Uterus (tissue), 4 donors: ENCODE measurements at places on chromosomes 11 and 22. TPM values are rescaled to one million over a fixed set of nuclear protein-coding genes. Genes with fewer than 3 reads are reported as not detected.

DDI1 gene
- not detected for total RNA-seq

GRCh38 chr11:120543521-120544215, 32.1 kb downstream of the GRIK4 start:
- no peaks in the 10 kb centered on the region for H3K27me3 ChIP-seq
- no peak overlapping the region for H3K27ac ChIP-seq

DNA sequence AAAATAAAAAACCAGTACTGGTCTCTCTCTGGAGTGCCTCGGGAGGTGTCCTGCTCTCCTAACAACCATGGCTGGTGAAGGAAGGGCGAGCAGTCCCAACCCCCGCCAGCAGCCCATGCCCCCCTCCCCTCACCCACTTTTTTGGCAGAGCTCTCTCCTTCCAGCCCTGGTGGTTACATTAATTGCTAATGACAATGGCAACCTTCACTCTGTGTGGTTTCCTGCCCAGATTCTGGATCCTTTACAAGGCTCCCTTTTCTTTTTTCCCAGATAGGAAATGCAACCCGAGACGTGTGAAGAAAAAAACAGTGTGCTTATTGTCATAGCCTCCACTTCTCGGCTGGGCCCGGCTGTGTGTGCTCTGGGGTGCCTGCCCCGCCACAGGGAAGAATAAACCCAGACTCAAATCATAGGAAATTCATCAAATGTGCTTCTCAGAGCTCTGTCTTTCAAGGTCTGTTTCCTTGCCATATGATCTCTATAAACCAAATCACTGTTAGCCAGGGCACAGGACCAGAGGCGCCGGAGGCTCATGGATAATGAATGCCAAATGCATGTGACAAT, 513.0 kb downstream of the SOX6 start:
- no peaks in the 10 kb centered on the region for H3K27me3 ChIP-seq
- no peak overlapping the region for H3K4me3 ChIP-seq
- H3K4me1 ChIP-seq: no peaks in the 10 kb centered on the region
- no peak overlapping the region for H3K27ac ChIP-seq

- H3K4me1 ChIP-seq: no peaks in the 10 kb centered on the region
- H3K4me3 ChIP-seq: no peak overlapping the region
- no peak for DNase-seq
- H3K36me3 ChIP-seq: no peaks in the 10 kb centered on the region
- no peaks in the 10 kb centered on the region for H3K27me3 ChIP-seq
- H3K27ac ChIP-seq: no peak overlapping the region
Measured at GRCh38 chr11:113629562-113629961, 76.5 kb downstream of the TMPRSS5 start.

DNA sequence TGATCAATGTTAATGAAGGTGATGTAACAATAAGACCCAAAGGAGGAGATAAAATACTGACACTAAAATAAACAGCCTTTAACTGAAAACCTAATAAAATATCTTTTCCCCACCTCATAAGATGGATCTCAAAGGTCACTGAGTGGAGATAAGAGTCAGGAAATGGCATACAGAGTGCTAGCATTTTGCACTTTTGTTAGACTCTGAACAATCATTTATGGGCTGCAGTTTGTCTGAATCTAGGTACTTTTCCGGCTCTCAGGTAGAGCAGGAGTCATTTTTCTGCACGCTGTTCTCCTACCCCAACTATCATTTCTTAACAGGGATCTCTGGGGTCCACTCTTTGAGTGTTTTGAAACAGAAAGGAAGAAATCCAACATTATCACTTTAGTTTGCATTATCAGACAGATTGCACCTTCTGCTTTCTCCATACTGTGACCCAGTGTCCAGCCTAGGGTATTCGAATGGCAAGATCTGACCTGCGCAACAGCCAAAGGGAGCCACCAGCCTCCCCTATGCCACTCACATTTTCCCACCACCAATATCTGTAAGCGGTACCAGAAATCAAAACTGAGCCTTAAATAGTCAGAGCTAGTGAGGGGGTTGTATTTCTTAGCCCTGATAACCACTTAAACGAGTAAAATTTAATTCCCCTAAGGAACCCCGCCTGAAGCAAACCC, 863 bp downstream of the SIAE start:
- H3K4me1 ChIP-seq: peaks cover 5% of the 10 kb centered on the region
- H3K36me3 ChIP-seq: no peaks in the 10 kb centered on the region
- no peaks in the 10 kb centered on the region for H3K27me3 ChIP-seq
- peak overlapping the region; percentile 83 for H3K27ac ChIP-seq
- peak overlapping the region; percentile 62 for H3K4me3 ChIP-seq

TYR gene
- total RNA-seq: not detected

GRCh38 chr11:96579656-96580055, 189.8 kb downstream of the JRKL start:
- H3K4me1 ChIP-seq: no peaks in the 10 kb centered on the region
- no peaks in the 10 kb centered on the region for H3K27me3 ChIP-seq
- H3K27ac ChIP-seq: no peak overlapping the region

TBCEL gene
- 87.5 TPM for total RNA-seq

DNA sequence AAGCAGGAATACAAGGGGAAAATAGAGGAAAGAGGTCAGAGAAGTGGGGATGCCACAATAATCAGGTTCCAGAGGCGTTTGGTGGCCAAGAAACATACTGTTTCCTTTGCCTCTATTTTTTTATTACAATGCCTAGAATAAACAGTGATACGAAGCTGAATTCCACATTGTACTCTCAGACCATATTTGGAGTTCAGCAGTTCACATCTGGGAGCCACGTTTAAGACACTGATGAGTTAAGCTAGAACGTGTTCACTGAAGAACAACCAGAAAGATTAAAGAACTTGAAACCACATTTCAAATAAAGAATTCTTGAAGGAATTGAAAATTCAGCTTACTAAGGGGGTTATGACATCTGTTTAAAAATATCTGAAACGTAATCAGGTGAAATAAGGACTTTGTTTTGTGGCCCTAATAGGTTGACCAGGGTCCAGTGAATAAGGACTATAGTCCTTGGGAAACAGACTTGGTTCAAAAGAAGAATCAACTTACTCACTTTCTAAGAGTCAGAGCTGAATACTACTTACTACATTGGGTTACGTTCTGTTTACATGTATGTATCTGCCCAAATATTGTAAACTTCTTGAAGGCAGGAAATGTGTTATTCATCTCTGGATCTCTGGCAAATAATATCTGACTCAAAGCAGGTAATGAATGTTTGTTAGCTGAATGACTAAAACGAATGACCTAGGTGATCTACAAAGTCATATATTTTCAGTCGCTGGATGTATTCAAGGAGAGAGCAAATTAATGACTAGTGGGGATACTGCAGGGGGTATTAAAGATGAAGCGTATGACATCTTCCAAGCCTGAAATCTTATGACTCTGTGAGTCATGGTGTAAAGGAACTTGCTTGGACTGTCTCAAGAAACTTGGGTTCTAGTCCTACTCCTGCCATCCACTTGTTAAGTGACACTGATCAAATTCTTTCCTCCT, 247.0 kb upstream of the NARS2 start:
- H3K27ac ChIP-seq: no peak overlapping the region
- no peaks in the 10 kb centered on the region for H3K4me1 ChIP-seq
- no peaks in the 10 kb centered on the region for H3K36me3 ChIP-seq
- H3K4me3 ChIP-seq: no peak overlapping the region
- no peaks in the 10 kb centered on the region for H3K27me3 ChIP-seq

DNA sequence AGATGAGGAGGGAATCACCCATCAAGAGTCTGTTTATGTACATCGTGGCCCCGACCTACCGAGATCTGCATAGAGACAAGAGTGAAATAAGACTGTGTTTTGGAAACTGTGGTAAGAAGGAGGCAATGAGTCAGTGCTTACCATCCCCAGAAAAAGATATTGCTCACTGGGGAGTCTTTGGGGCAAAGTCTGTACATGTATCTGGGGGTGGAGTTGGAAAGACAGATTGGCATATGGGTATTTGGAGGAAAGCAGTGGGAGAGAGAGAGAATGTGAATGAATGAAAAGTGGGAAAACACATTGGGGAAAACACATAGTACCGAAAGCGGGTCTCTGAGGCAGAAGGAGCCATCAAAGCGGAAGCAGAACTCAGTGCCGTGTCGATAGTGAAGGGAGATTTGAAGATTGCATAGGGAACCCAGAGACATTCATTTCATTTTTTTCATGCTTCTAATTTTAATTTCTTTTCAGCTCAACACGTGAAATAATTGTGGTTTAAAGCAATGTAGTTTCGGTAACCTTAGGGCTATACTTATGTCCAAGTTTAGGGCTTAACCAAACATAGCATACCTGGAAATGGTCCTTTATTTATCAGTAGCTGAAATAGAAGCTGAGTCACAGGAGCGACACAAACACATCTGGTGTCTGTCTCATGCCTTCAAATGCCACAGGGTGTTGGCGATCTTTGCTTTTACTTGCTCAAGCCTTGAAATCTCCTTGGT, 98.6 kb upstream of the CD44 start:
- no peak for DNase-seq
- H3K27me3 ChIP-seq: no peaks in the 10 kb centered on the region
- H3K36me3 ChIP-seq: no peaks in the 10 kb centered on the region
- no peaks in the 10 kb centered on the region for H3K4me1 ChIP-seq
- no peak overlapping the region for H3K4me3 ChIP-seq

DNA sequence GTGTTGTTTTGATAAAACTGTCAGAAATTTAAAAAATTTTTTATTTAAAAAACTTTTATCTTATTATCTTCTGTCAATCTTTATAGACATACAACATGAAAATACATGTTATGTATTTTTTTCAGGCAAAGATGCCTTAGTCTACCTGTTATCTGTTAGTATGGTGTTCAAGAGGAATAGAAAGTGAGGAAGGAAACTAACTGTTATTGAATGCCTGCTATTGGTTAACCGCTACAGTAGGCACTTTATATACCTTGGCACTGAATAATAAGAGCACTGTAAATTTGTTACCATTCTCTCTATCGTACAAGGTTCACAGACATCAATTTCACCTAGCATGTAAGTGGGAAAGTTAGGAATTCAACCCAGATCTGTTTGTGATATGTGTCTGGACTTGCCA, 272.1 kb upstream of the CCDC90B start:
- H3K4me1 ChIP-seq: no peaks in the 10 kb centered on the region
- H3K27ac ChIP-seq: no peak overlapping the region
- H3K4me3 ChIP-seq: no peak overlapping the region
- H3K27me3 ChIP-seq: no peaks in the 10 kb centered on the region
- no peaks in the 10 kb centered on the region for H3K36me3 ChIP-seq

DNA sequence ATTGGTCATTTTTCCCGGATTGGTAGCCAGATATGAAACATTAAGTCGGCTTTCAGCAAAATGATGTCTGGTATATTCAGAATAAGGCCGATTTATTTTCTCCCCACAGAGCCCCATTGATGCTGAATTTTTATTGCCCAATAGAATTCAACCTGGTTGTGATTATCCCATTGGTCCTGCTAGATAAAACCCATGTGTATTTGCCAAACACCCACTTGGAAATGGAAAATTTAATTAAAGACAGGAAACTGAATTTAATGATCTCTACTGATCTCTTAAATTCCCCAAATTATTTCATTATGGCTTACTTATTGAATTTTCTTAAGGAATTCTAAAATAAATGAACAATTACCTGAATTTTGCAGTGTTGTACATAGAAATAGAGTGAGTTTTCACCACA, 609.8 kb downstream of the NTM start:
- H3K27me3 ChIP-seq: no peaks in the 10 kb centered on the region
- no peak overlapping the region for H3K27ac ChIP-seq
- no peak for DNase-seq
- no peaks in the 10 kb centered on the region for H3K36me3 ChIP-seq

- H3K4me1 ChIP-seq: no peaks in the 10 kb centered on the region
- H3K27ac ChIP-seq: no peak overlapping the region
- H3K36me3 ChIP-seq: no peaks in the 10 kb centered on the region
- no peaks in the 10 kb centered on the region for H3K27me3 ChIP-seq
- H3K4me3 ChIP-seq: no peak overlapping the region
Measured at GRCh38 chr11:17563961-17564686, 17.1 kb downstream of the OTOG start.

DNA sequence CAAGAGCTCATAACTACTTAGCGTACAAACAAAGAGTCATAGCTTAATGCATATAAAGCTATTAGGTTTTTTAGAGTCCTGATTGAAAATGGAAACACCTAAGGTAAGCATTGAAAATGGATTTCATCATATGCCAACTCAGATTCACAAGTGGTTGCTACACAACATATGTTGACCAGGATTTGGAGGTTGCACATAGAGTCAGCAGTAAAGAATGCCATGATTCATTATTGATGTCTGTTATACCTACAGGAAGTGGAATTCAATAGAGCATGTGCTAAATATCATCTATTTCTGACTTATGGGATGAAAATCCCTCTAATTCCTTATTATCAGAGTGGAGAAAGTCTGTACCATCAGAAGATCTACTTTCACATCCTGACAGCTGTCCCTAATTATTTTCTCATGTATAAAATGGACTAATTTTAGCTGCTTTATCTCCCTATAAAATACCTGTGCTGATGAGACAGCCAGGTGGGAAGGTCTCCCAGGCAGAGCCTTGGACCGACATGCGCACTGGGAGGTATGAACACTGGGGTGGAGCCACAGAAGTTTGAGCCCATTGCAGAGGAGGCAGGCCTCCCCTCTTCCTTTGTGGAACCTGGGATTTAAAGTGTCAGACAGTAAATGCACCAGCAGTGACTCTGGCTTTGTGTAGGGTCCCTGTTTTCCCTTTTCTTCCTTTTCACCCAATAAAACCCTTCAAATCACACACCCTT, 204.2 kb downstream of the AASDHPPT start:
- H3K27ac ChIP-seq: no peak overlapping the region
- DNase-seq: no peak
- H3K27me3 ChIP-seq: no peaks in the 10 kb centered on the region
- H3K4me1 ChIP-seq: no peaks in the 10 kb centered on the region
- no peaks in the 10 kb centered on the region for H3K36me3 ChIP-seq
- H3K4me3 ChIP-seq: no peak overlapping the region

SVIP gene
- total RNA-seq: 7.4 TPM

GRCh38 chr22:26131589-26132154, 37.6 kb upstream of the SEZ6L start:
- no peaks in the 10 kb centered on the region for H3K36me3 ChIP-seq
- no peaks in the 10 kb centered on the region for H3K4me1 ChIP-seq
- H3K27ac ChIP-seq: no peak overlapping the region
- DNase-seq: no peak
- H3K4me3 ChIP-seq: no peak overlapping the region

DNA sequence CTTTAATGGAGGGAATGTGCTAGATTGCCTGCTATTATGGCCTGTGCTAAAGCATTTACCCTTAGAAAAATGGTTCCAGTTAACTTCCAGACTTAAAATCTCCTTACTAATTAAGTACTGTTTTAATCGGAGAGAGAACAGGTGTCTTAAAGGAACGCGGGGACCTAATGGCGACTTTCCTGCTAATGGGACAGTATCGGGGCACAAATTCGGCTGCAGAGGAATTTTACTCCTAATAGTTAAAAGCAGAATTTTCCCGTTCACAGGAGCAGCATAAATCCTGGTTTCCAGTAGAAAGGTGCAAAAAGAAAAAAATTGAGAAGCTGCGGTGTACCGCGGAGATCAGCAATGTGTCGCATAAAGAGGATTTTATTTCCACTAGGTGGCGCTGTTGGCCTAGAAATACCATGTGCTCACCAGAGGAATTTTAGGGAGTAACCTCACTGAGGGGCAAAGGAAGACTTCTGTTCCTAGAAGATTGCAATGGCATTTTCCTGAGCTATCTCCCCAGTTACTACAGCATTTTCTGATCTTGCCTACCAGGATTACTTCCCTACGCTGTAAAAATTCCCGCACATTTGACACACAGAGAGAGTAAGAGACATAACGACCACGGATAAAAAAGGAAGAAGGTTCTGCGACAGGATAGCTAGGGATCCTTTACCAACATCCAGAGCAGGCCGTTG, 44.5 kb downstream of the ZNF280B start:
- H3K27me3 ChIP-seq: no peaks in the 10 kb centered on the region
- H3K36me3 ChIP-seq: no peaks in the 10 kb centered on the region
- H3K27ac ChIP-seq: no peak overlapping the region
- H3K4me1 ChIP-seq: no peaks in the 10 kb centered on the region
- no peak overlapping the region for H3K4me3 ChIP-seq
- DNase-seq: peak; percentile 15

- no peak for DNase-seq
- H3K36me3 ChIP-seq: no peaks in the 10 kb centered on the region
- no peaks in the 10 kb centered on the region for H3K27me3 ChIP-seq
- H3K4me1 ChIP-seq: peaks cover 16% of the 10 kb centered on the region
Measured at GRCh38 chr11:70111269-70112016, 33.3 kb downstream of the ANO1 start.
